ENCODE measurements at places on chromosomes 5 and 9.
A peak's percentile ranks its signal among the peaks of the same experiment; 100 is the strongest.

DNA sequence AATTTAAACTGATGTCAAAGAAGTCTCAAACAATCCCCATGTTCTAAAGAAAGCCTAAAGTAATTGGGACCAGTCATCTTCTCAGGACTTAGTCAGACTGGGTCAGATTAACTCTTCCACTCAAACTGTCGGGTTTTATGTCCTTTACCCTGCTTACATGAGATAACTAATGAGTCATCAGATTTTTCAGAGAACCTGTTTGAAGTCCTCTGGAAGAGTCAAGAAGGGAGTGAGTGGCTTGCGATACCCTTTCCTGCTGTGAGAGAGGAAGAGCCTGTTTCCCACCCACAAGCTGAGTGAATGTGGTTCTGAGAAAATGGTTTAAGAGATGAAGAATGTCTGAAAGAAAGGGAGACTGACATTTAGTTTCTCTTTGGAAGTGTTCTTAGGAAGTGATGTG is 1866.7 kb upstream of the C9orf72 start:
- no peak for DNase-seq

- DNase-seq, result no peak
Measured at GRCh38 chr5:2891781-2892180, 140.3 kb upstream of the IRX2 start.

DNA sequence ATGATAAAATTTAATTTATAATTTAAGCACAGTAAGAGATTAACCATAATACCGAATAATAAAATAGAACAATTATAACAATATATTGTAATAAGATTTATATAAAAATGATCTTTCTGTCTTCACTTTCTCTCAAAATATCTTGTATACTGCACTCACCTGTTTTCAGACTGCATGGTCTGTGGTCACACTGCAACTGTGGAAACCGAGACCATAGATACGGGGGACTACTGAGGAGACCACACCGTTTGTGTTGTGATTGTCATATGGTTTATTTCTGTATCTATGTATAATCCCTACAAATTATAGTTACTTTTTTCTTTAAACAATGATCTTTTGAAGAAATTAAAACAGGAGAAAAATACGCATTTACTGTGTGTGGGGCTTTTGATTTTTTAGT is 78.8 kb upstream of the TNFAIP8 start:
- DNase-seq, result no peak

DNA sequence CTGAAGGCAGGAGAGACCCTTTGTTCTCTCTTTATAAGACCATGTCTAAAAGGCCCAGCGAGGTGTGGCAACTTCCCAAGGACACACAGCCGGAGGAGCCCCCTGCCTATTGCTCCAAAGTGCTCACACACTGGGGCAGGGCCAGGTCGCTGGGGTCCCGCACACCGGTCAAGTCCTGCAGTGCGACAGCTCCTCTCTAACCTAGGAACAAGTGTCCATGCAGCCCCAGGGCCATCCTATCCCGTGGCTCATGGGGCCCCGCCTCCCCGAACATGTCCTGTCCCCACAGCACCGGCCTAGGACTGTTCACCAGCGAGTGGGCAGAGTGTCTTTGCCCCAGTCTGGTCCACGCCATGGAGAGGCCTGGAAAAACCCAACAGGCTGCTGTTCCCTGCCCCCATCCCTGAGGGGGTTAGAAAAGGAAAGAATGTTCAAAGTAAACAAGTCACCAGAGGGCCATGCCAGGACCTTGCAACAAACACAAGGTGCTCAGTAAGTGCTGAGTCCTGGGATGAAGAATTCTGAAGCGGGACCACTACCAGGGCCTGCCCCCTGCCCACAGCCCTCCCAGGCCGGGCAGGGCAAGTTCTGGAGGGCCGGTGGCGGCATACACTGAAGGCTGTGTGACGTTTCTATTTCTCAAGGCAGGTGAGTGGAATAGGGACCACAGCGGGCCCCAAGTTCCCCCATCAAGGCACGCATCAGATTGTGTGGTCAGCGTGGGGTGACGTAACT is 938 bp downstream of the NINJ1 start:
- DNase-seq, result no peak

GRCh38 chr9:14529629-14530028 is 163.6 kb downstream of the ZDHHC21 start:
- DNase-seq, result no peak

GRCh38 chr5:161311146-161311708 is 235.3 kb downstream of the GABRB2 start:
- DNase-seq, result no peak

DNA sequence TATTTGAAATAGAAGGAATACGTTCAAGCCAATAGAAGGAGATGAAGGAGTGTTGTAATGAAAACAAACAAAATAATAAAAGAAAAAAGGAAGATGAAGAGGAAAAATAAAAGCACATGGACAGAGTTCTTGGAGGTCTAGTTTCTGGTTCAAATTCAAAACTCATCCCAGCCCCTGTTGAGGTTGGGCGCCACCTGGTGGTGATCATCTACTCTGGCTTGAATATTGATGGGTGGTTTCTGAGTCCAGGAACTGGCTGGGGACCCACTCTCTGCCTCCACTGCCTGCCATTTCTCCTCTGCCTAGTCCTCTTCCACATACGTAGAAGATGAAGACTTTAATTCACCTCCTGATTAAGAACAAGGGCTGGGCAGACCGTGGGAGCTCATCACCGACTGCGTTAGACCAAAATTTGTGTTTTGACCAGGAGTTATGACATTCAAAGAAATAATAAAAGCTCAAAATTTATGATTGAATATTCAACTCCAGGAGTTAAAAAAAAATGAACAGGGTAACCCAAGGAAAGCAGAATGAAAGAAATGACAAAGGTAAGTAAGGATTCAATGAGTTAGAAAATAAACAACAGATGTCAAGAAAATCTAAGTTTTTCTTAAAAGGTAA is 99.0 kb upstream of the SLC1A3 start:
- peak; percentile 55 for DNase-seq

- DNase-seq, result no peak
Measured at GRCh38 chr5:119022017-119022745, 33.8 kb upstream of the DTWD2 start.

- no peak for DNase-seq
Measured at GRCh38 chr5:72064801-72065570, 42.3 kb upstream of the MAP1B start.

DNA sequence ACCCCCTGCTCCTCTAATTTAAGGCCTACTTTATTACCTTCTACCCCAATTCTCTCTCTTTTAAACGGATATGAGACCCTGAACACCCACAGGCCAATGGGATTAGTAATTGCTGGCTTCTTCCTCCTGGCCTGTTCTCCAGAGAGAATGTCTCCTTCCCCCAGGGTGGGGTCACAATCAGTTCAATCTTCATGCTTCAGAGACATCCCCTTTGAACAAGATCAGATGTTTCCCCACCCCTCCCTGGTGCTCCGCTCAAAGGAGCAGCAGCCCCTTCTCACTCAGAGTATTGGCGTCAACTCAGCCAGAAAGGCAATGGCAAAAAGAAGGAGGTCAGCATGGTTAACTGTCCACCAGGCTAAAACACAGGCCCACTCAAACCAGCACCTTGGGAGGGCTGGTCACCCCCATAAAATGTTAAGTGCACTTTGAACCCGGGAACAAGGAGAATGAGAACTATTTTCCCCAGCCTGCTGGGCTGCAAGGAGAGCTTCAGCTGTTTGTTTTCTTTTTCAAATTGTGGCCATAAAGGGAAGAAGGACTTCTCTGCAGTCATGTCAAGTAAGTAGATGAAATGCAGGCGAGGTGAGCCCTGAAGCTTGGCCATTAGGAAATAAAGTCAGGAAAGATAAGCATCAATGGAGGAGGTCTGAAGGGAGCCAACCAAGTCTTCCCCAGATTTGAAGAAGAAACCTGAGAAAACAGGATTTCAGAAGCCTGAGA is 20.1 kb downstream of the LHFPL2 start:
- DNase-seq, result no peak

DNA sequence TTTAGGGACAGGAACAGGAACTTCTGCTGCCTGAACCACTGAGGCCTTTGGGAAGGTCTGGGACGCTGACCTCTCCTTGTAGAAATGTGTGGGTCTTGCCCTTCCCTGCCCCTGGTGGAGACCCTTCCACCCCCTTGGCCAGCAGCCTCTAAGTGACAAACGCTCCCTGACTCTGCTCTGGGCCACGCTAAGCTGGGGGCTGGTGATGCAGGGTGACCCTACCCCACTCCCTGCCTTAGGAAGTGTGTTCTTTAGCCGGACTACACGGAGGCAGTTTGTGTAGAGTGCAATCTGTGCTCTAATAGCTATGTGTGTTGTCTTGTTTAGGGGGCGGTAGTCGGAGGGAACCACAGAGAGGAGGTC is 123.0 kb downstream of the COL23A1 start:
- DNase-seq, result no peak

DNA sequence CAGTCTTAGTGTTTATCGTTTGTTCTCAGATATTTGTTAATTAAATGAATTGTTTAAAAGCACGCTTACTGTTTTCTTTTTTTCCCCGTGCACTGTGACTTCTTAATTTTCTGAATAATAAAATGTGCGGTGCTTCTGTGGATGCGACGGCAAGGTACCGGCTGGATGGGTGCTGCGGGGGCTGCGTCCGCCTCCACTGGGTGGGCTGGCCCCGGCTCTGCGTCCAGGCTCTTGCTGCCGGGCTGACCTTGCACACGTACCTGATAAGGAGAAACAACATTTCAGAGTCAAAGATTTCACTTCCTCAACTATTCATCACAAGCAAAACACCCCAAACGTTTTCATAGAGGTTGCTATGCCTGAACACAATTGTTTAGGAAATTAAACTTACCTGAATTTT is 404.0 kb upstream of the IRX1 start:
- no peak for DNase-seq
